ENCODE measurements at places on chromosomes 11 and 22.

DNA sequence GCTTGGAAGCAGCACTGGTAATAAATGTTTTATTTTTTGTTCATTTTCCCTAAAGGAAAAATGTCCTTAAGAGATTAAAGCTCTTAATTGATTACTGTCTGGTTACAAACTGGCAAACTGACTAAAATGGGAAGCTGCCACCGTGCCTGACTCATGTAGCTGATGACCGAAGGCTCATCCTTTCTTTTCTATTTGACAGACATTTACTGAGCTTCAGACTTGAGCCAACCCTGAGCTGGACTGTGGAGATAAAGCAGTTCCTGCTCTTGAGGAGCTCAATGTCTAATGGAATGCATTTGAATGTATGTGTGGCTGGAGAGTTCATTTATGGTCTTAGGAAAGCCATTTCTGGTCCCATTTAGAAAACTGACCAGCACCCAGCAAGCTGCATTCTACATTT, 91.3 kb downstream of the RNF169 start:
- H3K36me3 ChIP-seq, result peaks cover 70% of the 10 kb centered on the region
- no peaks in the 10 kb centered on the region for H3K4me1 ChIP-seq
- H3K27ac ChIP-seq, result no peak overlapping the region
- H3K27me3 ChIP-seq, result no peaks in the 10 kb centered on the region
- H3K4me3 ChIP-seq, result no peak overlapping the region

GRCh38 chr11:27423125-27423524, 49.5 kb downstream of the LGR4 start:
- no peak overlapping the region for H3K4me3 ChIP-seq
- no peak overlapping the region for H3K27ac ChIP-seq
- no peaks in the 10 kb centered on the region for H3K36me3 ChIP-seq

DNA sequence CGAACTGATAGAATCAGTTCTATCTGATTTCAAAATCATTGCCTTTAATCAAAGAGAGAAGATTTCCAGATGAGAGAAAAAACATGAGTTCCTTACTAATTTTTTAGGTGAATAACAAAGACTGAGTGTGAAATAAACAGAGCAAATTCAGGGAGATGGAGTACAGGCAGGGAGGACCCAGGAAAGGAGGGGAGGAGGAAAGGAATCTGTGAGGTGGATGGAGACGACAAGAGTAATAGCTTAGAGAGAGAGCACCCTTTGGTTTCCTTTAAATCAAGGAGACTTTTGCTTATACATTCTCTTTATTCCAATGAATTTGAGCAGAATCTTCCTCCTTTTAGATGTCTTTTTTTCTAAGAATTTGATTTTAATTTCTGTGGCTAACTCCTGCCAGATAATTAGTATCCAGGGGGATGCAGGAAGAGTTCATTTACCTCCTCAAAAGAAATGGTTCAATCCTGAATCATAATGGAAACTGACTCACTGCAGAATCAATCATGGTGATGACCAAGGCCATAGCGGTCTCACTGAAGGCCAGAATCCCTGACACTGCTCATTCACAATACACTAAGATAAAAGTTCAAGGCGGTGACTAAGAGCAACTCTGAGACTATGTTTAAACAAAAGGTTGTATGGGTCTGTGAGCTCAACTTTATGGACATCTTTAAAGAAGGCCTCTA, 234.0 kb upstream of the ZC3H12C start:
- DNase-seq, result no peak
- no peaks in the 10 kb centered on the region for H3K36me3 ChIP-seq
- no peak overlapping the region for H3K4me3 ChIP-seq
- no peak overlapping the region for H3K27ac ChIP-seq

DNA sequence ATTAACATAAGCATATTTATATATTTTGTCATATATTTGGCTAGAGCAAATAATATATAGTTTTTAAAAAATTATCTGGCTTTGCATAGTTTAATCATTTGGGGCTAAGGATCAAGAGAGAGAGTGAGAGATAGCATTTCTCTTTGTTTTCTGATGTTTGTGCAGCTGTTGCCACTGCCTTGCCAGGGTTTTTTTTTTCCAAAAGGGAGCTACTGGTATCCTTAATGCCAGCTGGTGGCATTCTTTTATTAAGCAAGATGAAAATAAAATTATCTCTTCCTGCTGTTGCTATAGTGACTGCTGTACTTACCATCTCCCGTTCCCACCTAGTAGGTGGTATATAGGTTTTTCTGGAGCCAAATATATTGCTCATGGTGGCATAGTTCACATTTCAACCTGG, 793.3 kb upstream of the ARHGAP42 start:
- H3K4me1 ChIP-seq, result no peaks in the 10 kb centered on the region
- no peak overlapping the region for H3K4me3 ChIP-seq
- no peaks in the 10 kb centered on the region for H3K36me3 ChIP-seq
- no peak overlapping the region for H3K27ac ChIP-seq
- H3K27me3 ChIP-seq, result no peaks in the 10 kb centered on the region

GRCh38 chr11:130771708-130772107, 144.6 kb downstream of the SNX19 start:
- no peaks in the 10 kb centered on the region for H3K36me3 ChIP-seq
- no peak overlapping the region for H3K4me3 ChIP-seq
- DNase-seq, result peak; percentile 84
- peaks cover 20% of the 10 kb centered on the region for H3K4me1 ChIP-seq

DNA sequence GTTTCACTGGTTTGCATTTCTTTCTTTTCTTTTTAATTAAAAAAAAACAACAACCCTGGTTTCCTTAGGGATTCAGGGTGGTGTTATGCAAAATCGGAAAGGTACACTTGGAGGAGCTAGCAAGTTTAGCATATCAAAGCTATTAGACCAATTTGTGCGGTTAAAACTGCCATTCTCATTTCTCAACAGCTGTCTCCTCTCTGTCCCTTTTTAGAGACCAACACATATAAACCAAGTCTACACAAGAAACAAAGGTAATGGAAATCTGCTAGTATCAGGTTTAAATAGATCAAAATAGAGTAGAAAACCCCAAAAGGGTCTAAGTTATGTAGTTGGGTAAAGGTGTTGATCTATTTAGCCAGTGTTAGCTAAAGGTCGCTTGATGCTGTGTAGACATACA, 1.7 kb upstream of the SESN3 start:
- no peaks in the 10 kb centered on the region for H3K36me3 ChIP-seq
- DNase-seq, result no peak
- no peaks in the 10 kb centered on the region for H3K27me3 ChIP-seq
- peak overlapping the region; percentile 47 for H3K4me3 ChIP-seq
- peak overlapping the region; percentile 97 for H3K27ac ChIP-seq
